ENCODE measurements at places on chromosomes 3 and 15.

DNA sequence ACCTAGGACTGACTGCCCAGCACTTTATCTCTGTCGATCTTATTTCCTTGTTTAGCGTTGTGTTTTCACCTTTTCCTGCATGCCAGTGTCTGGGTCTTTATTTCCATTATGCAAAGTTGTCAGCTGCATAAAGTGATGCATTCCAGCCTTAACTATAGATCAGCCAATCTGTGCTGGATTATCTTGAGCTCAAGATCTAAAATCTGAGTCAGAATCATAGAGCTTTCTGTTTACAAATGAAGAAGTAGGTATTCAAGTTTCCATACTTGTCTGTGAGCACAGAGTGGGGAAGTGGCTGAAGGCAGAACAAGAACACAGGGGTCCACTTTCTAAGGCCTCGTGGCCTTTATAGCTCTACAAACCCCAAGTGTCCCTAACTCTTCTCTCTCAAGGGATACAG is 82.4 kb upstream of the PLCL2 start:
- no peak for DNase-seq

- no peak for DNase-seq
Observed at GRCh38 chr3:176522436-176522835, 674.8 kb downstream of the TBL1XR1 start.

- DNase-seq, result no peak
Observed at GRCh38 chr3:67678665-67679064, 24.3 kb upstream of the SUCLG2 start.

DNA sequence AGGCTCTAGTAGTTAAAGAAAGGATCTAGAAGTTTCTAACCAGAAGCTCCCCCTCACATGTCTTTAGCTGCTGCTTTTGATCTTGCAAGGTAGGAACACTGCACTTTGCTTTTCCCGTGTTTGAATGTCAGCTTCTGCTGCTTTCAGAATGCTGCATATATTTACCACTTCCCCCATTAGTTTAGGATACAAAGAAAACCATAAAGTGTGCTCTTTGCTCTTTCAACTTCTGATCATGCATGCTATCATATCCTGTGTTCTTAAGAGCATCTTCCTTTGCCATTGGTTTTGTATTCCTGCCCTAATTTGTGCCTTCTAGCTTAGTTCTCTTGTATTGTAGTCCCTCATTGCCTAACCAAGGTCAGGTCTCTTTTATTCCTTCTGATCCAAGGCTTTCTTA is 43.3 kb downstream of the ZNF609 start:
- no peak for DNase-seq

DNA sequence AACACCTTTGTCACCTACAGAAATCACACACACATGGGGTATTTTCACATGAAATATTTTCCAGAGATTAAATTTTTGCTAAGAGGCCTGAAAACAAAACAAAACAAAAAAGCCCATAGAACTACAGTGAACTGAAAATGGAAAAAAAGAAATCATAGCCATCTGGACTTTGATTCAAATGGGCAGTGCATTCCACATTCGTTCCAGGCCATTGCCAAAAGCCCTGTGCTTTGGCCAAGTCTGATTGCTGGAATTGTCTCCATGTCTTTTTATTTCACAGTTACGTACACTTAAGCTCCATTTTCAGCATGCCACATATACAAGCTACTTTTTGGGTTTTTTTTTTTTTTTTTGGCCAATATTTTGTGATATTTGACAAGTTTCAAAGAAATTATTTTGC is 47.1 kb downstream of the TFG start:
- DNase-seq, result no peak

- no peak for DNase-seq
Observed at GRCh38 chr3:157082305-157082982, 77.5 kb downstream of the CCNL1 start.

GRCh38 chr3:184134746-184135148 is 411 bp upstream of the EIF2B5 start:
- no peak for DNase-seq
